ENCODE measurements at places on chromosomes 7 and 10.

DNA sequence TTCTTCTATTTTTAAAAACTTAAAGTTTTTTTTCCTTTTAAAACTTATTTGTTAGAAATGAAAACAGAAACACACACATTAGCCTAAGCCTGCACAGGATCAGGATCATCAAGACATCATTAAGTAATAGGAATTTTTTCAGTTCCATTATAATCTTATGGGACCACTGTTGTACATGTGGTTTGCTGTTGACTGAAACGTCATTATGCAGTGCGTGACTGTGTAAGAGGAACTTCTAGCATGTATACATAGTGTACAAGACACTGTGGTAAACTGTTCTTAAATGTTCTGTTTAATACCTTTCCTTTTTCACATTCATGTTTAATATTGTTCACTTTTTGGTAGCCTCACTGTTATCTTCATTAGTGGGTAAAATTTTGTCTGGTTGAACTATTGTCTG lies 12.1 kb downstream of the ENTPD7 start:
- DNase-seq: no peak

GRCh38 chr7:42100156-42100508 lies 136.9 kb downstream of the GLI3 start:
- peak; percentile 15 for DNase-seq

DNA sequence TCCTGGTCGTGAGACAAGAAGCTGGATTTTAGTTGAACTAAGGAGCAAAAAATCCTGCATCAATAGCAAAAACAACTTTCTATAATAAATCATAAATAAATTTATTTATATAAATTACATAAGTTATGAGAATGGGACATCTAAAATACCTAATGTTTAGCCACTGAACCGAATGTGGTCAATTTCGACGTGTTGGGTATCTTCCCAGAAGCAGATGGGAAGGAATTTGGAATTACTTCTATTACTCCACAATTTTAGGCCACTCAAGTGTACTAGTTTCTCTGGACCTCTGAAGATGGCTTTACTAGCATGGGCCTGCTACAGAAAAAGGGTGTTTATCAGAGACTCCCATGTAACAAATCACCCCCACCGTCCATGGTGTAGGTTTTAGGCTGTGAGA lies 172.0 kb downstream of the PRPF18 start:
- DNase-seq: no peak

DNA sequence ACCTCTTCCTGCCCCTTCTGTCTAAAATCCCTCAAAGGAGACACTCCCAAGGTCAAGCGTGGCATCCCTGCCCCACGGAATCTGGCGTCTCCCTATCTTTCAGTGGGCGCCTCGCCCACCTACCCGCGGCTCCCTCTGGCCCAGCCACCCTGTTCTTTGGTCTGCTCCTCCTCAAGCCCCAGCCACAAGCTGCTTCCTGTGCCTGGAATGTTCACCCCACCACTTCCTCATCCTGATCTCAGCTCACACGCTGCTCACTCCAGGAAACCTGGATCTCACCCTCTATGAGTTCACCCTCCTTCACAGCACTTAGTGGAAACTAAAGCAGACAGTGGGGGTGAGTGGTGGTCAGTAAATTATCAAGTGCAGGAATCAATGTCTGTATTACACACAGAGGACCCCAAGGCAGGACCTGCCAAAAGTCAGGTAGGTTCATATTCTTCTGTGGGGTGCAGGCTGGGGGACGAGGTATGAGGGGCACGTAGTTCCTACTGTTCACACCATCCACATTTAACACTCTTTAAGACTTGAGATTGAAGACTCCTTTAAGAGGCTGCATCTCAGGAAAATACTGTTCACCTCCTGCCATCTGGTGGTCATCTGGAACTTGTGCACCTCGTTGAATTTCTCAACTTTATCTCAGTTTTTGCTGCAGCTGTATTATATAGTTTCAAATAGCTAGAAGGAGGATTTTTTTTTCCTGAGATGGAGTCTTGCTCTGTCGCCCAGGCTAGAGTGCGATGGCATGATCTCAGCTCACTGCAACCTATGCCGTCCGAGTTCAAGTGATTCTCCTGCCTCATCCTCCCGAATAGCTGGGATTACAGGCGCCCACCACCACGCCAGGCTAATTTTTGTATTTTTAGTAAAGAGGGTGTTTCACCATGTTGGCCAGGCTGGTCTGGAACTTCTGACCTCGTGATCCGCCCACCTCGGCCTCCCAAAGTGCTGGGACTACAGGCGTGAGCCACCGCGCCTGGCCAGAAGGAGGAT lies 166.6 kb downstream of the ARHGAP21 start:
- DNase-seq: peak; percentile 86

DNA sequence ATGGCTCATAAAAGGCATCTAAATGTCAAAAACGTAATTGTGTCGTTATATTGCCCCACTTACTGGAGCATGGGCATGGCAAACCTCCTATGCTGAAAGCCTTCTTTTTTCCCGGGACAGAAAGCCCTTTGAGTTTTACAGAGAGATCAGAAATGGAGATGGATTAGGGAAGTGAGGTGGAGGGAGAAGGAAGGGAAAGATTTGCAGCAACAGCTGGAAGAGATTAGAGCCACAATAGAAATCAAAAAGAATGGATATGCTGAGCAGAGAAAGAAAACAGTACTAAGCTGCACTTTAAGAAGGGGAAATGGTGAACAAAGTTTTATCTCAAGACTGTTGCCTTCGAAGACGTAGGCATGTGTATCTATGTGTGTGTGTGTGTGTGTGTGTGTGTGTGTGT lies 97.2 kb upstream of the PCGF5 start:
- no peak for DNase-seq

- no peak for DNase-seq
Measured at GRCh38 chr7:101699399-101699798, 70.3 kb upstream of the MYL10 start.

DNA sequence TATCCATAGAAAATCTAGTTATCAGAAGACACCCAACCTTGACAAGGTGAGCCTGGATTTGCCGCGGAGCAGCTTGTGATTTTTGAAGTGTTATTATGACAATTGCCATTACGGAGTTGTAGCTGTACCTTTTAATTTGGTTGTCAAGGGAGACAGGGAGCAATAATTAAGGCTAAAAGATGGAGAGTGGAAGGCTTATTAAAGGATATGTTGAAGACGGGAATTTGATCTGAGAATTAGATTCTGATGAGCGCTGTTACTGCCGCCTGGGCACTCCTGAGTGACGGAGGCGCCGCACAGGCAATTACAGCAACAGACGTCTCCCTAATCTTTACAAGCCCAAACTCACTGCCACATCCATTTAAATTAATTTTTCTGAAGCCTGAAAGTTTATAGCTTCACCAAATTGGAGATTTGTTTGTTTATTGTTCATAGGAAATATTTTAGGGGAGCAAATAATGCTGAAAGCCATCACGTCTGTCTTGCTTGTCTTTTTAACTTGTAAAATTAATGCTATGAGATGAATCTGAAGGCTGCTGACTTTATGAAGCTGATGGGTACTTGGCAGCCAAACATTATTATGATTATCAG lies 475.0 kb upstream of the ADARB2 start:
- DNase-seq: no peak

GRCh38 chr7:25840209-25840792 lies 311.7 kb upstream of the NFE2L3 start:
- DNase-seq: no peak

- no peak for DNase-seq
Measured at GRCh38 chr10:7811000-7811399, 7.3 kb upstream of the TAF3 start.

GRCh38 chr10:84429926-84430520 lies 101.6 kb downstream of the CCSER2 start:
- DNase-seq: peak; percentile 81

Data from hematopoietic multipotent progenitor cell treated with erythropoietin and hydrocortisone succinate and interleukin-3 and kit ligand, for 4 days (in vitro differentiated cells).